ENCODE measurements at places on chromosomes 2 and 18.

GRCh38 chr2:202577250-202578183 lies 57.3 kb upstream of the FAM117B start:
- DNase-seq: no peak

DNA sequence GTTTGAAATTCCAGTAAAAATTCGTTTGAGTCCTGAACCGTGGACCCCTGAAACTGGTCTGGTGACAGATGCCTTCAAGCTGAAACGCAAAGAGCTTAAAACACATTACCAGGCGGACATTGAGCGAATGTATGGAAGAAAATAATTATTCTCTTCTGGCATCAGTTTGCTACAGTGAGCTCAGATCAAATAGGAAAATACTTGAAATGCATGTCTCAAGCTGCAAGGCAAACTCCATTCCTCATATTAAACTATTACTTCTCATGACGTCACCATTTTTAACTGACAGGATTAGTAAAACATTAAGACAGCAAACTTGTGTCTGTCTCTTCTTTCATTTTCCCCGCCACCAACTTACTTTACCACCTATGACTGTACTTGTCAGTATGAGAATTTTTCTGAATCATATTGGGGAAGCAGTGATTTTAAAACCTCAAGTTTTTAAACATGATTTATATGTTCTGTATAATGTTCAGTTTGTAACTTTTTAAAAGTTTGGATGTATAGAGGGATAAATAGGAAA lies 80.7 kb downstream of the ACSL3 start:
- DNase-seq: no peak

DNA sequence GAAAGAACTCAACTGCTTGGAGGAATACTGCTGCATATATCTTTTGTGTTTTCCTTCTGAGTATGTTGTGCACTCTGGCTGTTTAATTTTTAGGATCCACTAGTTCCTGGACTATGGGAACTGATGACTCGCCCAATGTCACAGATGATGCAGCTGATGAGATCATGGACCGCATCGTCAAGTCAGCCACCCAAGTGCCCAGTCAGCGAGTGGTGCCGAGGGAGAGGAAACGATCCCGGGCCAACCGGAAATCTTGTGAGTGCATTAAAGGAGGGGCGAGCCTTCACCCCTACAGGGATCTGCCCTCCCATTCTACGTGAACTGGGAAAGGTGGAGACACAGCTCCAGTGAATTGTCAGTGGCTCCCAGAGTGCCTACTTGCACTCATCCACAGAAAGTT lies 59.6 kb downstream of the TPGS2 start:
- DNase-seq: no peak

DNA sequence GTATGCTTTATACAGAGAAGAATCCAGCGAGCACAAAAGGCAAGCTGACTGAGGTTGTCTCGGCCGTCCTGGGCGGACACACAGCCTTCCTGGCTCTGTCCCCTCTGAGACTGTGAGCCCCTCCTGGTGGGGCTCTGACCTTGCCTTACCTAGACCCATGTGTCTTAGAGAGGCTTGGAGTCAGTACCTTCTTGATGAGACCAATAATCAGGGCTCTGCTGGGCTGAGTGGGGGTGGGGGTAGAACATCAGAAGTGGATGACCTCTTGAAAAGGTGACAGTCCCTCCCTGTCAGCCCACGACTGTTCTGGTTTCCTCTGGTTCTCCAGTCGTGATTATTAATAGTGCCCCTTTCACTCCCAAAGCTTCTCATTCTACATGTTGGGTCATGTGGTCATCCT lies 31.2 kb downstream of the TWIST2 start:
- no peak for DNase-seq

- no peak for DNase-seq
Observed at GRCh38 chr2:118241128-118241527, 152.9 kb downstream of the INSIG2 start.

DNA sequence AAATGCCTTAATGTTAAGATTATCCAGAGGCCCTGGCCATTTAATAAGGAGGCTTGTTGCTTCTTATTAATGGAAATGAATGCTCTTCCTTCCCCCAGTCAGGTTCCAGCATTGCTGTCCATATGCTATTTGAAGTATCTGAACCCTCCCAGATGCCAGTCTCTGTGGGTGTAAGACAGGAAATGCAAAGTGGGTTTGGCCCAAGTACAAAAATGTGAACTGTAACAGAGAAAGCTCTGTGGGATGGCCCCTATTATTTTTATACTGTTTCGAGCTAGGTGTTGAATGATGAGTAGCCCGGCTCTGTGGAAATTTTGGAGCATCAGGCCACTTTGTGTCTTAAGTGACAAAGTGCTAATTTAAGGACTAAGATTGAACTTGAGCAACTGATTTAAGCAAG lies 141.0 kb downstream of the UXS1 start:
- peak; percentile 13 for DNase-seq

DNA sequence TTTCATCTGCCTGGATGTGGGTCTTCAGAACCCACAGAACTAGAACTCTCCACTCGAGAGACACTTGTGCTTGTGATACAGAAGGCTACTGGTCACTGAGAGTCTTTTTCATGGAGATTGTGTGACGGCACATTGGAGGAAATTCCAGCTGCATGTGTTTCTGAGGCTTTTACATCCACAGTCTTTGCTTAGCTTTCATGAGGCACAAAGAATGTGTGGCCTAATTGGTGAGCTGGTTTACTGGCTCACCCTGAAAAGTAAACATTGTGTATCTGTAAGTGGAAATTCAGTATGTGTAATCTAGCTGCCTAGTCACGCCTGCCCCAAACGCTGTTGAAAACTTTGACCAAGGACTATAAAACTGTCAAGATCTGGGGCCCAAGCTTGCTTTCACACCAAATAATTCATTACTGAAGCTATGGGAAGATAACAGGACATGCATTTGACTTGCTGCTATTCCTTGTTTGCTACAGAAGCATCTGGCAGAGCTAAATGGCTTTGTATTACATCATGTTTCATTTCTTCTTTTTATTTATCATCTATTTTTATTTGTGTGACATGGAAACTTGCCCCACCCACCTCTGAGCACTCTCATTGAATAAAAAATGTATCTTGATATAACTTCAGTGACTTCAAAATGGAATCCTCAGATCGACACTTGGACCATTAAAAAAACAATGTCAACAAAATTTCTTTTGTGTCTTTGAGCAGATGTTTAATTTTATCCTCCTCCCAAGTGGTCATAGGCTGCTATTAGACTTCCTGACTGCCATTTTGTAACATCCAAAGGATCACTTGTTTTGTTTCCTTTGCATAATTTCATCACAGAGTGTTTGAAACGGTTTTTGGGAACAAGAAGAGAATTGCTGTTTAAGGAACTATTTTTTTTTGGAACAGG lies 80.2 kb downstream of the EFEMP1 start:
- DNase-seq: no peak

GRCh38 chr2:239648607-239649006 lies 247.8 kb upstream of the HDAC4 start:
- DNase-seq: no peak

GRCh38 chr2:127531221-127531648 lies 4.2 kb upstream of the MYO7B start:
- no peak for DNase-seq

GRCh38 chr2:178592655-178593054 lies 112.4 kb downstream of the PLEKHA3 start:
- no peak for DNase-seq

- DNase-seq: no peak
Observed at GRCh38 chr2:238774071-238774470, 73.8 kb upstream of the TWIST2 start.

DNA sequence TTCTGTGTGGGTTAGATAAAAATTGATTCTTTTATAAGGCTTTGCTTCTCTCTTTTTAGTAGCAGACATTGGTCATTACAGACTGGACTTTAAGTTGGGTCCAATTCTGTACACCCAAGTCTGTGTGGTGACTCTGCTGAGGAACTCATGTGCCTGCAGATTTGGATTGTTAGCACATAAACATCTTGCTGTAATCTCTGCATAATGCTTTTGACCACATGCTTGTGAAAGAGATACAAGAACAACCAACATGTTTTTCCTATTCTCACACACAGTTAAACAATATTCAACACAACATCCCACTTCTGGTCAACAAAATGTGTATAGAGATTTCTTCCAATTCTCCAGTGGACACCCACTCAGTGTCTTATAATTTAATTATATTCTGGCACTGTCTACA lies 270.1 kb downstream of the RDH14 start:
- DNase-seq: no peak

DNA sequence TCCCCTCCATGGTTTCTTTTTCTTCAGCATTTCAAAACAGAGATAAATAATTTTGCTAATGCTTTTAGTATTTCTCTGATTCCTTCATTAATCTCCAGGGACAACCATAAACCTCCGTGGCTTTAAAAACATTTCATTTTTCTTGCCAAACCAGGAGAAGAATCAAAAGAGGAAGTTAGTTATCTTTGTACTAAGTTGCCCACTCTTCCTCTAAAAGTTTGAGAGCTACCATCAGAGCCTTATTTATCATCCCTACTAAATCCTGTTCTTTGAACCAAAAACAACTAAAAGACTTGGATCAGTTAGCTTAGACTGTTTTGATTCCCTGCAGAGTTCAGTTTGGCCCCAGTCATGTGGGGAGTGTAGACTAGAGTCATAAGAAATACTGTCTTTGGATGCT lies 208.4 kb downstream of the SETBP1 start:
- DNase-seq: no peak

- DNase-seq: no peak
Observed at GRCh38 chr2:64234150-64234549, 89.9 kb upstream of the PELI1 start.

- no peak for DNase-seq
Observed at GRCh38 chr2:231370749-231371429, 24.6 kb upstream of the B3GNT7 start.

DNA sequence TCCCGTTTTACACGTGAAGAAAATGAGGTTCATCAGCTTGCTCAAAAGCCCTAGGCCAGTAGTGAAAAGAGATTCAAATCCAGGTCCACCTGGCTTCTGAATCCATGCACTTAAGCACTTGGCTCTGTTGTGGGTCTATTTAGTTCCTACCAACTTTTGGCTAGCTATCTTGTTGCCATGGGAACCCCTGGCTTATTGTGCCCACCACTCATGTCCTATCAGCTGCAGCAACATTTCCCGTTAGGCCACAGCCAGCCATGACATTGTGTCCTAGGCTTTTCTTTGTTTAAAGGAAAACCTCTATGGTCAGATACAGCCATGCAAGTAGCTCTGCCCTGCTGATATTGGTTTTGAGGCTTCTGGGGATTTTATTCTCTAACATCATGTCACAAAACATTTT lies 49.8 kb downstream of the PLEK start:
- no peak for DNase-seq

- no peak for DNase-seq
Observed at GRCh38 chr18:23103449-23103848, 31.8 kb upstream of the CABLES1 start.

- no peak for DNase-seq
Observed at GRCh38 chr2:112750560-112750843, 13.9 kb downstream of the CKAP2L start.

DNA sequence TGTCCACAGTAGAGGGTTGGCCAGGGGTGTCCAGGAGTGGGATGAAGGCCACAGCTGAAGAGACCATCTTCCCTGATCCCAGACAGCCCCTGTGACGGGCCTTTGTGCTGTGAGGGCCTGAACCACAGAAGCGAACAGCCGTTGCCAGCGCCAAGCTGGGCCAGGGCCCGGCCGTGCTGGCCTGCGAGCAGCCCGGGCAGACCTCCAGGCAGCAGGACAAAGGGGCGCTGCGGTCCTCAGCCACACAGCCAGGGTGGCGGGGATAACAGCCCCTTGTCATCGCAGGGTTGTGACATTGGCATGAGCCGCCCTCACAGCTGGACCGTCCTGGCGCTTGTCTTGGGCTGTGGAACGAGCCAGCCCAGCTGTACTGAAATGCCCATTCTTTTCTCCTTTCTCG lies 161.1 kb downstream of the FAM210A start:
- DNase-seq: no peak

DNA sequence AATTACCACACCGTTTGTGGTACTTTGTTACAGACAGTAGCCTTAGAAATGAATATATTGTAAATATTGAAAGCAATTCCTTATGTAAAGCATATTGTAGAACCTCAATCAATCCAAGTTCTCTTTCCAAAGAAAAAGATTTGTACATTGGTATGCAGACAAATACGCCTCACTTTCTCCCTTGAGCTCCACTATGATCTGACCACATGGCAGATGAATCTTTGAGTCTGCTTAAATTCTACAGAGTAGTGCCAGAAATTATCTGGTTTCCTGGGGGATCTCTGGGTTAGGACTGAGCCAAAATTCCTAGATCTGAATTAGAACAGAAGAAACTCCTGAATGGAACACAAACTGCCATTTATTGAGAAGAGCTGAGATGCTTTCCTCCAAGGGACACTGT lies 99.0 kb downstream of the CPO start:
- DNase-seq: no peak

DNA sequence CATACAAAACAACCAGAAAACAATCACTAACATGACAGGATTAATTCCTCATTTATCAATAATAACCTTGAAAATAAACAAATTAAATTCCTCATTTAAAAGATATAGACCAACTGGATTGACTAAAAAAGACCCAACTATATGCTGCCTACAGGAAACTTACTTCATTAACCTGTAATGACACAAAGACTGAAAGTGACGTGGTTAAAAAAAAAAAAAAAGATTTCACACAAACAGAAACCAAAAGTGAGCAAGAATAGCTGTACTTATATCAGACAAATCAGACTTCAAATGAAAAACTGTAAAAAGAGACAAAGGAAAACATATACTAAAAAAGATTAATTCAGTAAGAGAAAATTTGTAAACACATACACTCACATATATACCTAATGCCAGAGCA lies 201.2 kb downstream of the CCDC178 start:
- DNase-seq: no peak

DNA sequence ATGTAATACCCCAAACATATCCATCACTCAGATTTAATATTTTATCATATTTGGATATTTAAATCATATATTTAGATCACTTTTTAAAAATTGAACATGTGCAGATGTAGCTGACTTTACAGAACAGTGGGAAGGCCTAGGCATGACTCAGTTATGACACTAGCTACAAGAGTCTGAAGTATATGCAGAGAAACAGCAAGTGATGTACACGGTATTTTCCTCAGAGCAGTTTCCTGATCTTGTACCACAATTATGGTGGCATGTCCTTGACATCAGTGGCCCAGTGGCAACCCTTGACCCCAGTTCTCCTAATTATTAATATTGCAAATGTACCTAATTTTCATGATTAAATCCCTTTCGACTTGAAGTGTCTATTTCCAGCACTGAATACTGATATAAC lies 28.2 kb downstream of the CDKL4 start:
- DNase-seq: no peak

DNA sequence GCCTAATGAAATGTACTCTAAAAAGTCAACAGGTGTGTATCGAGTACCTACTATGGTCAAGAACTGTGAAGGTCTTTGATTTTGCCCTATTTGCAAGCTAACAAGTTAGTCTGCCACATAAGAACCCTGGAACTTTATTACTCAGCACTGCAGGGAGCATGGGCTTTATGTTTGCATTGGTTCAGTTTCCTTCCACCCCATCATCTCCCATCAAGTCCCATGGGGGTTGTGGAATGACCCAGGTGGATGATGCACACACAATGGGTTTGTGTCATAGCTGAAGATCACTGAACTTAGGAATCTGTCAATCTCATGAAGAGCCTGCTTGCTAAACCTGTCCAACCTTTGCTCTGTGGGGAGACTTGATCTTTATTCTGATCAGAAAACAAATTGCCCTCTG lies 265.5 kb downstream of the RPRM start:
- DNase-seq: no peak

All from NCI-H1694 treated with DMSO at 0.1 percent for 48 hours (cell line).